BJ (cell line): ENCODE measurements at places on chromosomes 11 and 22.

DNA sequence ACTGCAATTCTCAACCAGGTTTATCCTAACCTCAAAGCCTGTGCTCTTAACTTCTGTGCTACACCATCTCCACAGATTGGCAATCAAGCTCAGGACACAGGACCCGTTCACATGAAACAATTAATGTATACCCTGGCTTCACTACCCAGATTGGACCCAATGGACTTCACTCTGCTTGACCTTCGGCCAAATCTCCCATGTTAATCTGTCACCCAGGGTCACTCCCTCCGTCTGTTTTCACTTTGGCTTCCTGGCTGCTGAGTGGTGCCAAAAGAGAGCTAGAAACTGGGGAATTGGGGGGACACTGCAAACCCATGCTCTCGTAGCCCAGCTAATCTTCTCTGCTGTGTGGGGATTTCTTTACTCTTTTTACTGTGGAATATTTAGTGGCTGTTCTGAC is 216.1 kb upstream of the ZC3H12C start:
- no peak for DNase-seq

DNA sequence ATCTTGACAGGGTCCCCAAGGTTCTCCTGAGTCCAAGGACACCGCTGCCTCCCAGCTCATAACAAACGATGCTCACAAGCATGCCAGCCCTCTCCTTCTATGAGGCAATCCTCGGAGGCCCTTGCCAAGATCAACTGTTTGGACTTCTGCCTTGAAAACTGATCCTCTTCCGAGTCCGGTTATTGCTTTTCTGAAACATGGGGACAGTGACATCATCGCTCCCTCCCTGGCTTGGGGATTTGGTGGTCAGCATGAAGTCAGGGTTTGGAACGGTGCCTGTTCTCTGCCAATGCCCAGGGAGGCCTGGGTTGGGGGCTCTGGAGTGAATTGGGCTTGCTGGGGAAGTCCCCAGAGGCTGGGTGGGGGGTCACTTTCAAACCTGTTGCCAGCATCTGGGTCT is 149.3 kb downstream of the FBXO7 start:
- peak; percentile 80 for DNase-seq

- DNase-seq = peak; percentile 11
These were observed 75.0 kb downstream of the JRKL start for GRCh38 chr11:96464700-96465307.

DNA sequence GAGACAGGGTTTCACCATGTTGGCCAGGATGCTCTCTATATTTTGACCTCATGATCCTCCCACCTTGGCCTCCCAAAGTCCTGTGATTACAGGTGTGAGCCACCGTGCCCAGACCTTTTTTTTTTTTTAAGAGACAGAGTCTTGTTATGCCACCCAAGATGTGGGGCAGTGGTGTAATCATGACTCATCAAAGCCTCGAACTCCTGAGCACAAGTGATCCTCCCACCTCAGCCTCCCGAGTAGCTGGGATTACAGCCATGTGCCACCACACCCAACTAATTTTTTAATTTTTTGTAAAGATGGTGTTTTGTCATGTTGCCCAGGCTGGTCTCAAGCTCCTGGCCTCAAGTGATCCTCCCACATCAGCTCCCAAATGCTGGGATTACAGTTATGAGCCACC is 37.9 kb downstream of the IZUMO1R start:
- no peak for DNase-seq

- no peak for DNase-seq
These were observed 6.8 kb downstream of the OMP start for GRCh38 chr11:77109236-77110019.

- no peak for DNase-seq
These were observed 66.6 kb upstream of the B3GAT1 start for GRCh38 chr11:134478611-134479010.

- DNase-seq = peak; percentile 38
These were observed 15.6 kb downstream of the TMEM184B start for GRCh38 chr22:38257181-38257580.

DNA sequence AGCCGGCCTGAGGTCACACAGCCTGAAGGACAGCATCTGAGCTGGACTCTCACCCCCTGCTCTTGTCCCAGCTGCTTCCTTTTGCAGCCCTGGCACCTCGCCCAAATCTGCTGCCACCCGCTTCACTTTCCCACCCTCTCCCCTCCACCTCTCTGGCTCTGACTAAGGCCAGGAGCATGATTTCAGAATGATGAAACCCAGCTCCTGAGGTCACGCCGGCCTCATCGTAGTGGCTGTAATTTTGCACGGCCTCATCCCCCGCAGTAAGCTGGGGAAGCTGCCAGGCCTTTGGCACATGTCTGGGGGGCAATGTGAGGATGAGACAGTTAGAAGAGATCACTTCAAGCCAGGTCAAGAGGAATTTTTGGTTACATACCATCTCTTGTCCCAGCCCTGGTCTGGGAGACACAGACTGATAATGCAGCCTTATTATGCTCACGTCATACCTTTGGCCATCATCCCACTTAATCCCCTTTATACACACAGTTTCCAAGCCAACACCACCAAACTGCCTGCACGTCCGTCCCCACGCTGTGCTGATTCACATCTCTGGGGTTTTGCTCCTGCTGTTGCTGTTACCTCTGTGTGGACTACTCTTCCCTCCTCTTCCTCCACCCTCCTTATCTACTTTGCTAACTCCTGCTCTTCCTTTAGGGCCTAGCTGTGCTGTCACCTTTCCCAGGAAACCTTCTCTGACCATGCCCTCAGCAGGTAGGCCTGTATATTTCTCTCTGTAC is 58.1 kb downstream of the CHRDL2 start:
- peak; percentile 94 for DNase-seq

DNA sequence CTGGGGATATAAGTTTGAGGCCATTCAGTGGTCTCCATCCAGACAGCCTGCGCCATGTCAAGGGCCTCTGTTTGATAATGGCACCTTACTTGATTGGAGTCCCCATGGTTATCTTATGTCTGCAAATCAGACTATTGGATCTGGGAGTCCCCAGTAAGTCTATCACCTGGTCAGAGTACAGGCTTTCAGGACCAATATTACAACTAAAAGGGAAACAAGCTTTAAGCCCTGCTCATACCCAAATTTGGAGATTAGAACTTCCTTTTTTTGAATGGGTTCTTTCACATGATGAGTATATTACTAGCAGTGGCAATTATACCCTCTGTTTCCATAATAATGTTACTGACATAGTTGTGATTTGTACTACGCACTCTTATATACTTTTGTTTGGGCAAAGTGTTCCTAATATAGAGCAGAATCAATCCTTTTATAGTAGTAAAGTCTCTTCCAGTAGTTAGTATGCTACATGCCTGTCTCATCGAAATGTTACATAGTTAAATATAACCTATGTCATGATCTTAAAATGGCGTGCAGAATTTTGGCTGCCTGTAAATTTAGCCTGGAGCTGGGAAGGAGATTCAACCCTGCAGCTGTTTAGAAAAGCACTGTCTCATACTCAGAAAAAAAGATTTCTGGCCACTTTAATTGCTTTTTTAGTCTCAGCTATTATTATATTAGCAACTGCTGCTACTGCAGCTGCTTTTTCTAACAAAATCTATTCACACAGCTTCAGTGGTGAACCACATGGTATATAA is 4.9 kb downstream of the MS4A15 start:
- DNase-seq = no peak
